ENCODE measurements at places on chromosomes 5 and 9.

DNA sequence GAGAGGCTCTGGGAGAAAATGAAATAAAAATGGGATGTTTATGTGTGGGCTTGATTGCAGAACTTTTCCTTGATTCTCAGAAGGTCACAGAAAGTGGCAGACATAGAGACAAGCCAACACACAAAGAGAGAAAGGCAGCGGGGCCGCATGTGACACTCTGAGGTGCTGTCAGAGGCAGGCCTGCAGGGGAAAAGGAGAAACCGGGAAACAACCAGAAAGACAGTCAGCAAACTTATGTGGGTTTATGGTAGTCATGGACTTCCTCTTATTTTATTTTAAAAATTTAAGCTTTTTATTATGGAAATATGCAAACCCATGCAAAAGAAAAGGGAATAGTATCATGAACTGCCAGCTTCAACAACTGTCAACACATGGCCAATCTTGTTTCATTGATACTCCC is 16.3 kb upstream of the IGFBPL1 start:
- no peak for DNase-seq

DNA sequence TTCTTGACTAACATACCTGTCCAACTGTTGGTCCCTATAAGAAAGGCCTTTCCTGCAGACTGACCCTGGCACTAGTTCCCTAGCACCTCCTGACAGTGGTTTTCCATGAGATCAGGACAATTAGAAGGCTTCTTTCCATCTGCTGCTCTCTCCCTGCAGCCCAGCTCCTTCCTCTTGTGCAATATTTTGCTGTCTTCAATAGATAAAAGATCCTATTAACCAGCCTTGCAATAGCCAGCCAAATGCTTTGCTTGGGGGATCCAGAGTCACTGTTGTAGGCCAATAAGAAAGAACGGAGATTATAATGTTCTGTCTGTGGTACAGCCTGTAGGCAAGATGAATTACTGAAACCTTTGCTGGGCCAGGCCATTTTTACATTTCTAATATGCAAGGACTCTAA is 18.4 kb upstream of the NME5 start:
- DNase-seq: no peak

DNA sequence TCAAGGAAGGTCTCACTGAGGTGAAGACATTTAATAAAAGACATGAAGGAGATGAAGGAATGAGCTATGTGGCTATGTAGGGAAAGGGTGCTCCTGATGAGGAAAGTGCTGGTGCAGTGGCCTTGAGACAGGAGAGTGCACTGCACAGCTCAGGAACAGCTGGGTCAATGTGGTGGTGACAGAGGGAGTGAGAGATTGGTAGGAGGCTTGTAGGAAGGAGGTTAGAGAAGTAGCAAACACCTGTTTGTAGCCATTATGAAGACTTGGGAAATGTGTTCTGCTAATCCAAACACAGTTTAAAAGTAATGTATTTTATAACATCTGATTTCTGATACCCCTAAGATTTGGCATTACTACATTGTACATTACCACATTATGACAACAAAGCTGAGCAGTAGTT is 115.1 kb upstream of the MTAP start:
- no peak for DNase-seq

DNA sequence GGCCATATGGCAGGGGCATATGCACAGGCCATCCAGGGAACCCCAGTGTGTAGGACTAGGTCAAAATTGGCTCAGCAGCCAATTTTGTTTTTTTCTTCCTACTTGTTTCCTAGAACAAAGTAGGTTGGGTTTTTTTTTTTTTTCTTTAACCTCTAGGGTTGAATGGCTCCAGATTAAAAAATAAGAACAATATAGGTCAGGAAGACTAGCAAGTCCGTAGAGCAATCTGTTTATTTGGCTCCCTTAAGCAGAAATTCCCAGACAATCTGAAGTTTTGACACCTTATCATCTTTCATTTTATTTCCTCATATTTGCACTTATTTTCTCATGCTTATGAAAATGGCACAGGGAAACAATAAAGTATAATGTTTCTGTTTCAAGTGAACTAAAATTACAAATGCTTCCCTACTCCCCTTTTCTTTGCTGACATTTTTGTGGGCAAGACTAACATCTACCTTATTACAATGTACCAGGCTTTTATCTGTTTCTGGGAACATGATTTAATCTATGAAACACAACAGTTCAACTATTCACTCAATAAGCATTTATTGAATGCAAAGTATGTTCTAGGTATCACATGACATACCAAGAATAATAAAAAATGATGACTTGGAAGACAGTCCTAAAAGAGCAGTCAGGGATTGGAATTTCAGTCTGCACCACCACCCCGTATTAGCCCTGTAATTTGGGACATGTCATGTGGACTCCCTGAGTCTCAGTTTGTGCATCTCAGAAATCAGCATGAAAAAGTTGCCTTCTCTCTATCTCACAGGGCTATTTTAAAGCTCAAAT is 30.5 kb downstream of the TLR4 start:
- DNase-seq: no peak

DNA sequence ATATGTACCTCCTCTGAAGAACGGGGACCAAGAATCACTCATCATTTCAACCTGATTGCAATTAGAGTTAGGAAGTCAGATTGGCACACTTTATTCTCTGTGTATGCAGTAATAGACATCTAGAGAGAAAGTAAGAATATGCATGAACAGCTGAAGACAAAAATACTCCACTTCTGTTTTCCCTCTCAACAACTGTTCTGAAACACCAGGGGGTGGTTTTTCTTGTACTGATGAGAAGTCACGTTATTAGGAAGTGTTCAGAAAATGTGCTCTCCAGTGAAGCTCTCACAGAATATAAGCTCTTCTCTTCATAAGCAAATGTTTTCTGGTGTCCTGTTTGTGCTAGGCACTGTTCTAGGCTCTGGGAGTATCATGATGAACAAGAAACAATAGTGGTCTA is 531.7 kb upstream of the C9orf72 start:
- DNase-seq: no peak

- no peak for DNase-seq
Observed at GRCh38 chr5:149378241-149378820, 761 bp downstream of the IL17B start.

- no peak for DNase-seq
Observed at GRCh38 chr5:124310453-124310852, 436.0 kb downstream of the ZNF608 start.

GRCh38 chr9:18075253-18075952 is 398.6 kb upstream of the ADAMTSL1 start:
- DNase-seq: no peak

Data from NCI-H2107 (cell line).